ENCODE measurements at places on chromosomes 5 and 9.

- no peak for DNase-seq
These were observed 60.2 kb upstream of the SLC2A8 start for GRCh38 chr9:127336506-127337352.

DNA sequence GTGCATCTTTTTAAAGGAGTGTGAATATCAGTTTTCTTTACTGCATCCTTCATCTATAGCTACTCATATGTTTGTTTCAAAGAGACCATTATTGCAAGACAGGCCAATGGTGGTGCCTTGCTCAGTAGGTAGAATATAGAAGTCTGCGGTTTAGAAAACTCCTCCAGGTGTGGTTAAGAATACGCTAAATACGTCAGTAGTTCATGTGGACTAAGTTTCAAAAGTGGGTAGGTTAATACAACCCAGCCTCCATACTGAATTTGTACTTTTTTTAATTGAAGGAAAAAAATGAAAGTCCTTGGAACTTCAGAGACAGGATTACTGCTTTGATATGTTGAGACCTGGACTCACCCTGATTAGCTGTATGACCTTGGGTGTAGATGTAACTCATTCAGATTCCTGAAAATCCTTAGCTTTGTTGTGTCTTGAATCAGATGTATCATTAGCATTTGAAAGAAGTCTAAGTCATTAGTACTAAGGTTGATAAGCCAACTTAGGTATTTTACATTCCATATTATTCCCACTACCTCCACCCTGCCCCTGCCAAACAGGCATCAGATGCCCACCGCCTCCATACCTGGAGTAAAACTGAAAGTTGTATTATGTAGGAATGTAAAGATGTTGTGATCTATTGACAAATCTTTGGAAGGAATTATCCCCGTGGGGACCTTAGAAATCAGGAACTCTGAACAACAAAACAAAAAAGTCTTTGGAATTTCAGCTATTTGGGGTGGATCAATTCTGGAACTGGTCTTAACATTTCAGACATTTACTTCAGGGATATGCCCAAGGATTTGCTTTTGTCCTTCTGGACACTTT is 6.1 kb downstream of the BASP1 start:
- no peak for DNase-seq

- DNase-seq: peak; percentile 41
These were observed 557 bp downstream of the GNG10 start for GRCh38 chr9:111661802-111662521.

- no peak for DNase-seq
These were observed 131.8 kb upstream of the FBN2 start for GRCh38 chr5:128669803-128670202.

GRCh38 chr9:19451240-19452087 is 42.7 kb downstream of the ACER2 start:
- DNase-seq: no peak

DNA sequence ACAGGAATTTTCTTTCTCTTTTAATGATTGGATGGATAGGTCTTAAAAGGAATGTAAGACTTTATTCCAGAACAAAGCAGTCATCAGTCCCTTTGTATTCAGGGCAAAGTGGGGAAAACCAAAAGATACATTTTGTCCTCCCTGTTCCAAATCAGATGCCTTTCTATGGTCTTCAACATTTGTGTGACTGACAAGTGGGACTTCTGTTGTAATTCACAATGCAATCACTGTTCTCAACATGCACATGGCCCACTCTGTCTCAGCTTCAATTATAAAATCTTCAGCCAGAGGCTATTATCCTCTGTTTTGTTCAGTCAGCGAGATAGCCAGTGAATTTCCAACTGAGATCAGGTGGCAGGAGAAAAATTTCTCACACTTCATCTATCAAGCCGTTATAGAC is 95.5 kb upstream of the ERBIN start:
- DNase-seq: no peak

GRCh38 chr5:149423794-149424268 is 44.7 kb upstream of the IL17B start:
- no peak for DNase-seq

DNA sequence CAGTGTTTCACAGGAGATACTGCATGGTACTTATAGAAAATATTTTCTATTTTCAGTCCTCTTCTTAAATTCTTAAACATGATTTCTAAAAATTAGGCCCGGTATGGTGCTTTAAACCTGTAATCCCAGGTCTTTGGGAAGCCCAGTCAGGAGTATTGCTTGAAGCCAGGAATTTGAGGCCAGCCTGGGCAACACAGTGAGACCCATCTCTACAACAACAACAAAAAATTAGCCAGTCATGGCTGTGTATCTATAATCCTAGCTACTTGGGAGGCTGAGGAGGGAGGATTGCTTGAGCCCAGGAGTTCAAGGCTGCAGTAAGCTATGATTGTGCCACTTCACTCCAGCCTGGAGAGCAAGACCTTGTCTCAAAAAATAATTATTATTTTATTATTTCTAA is 23.3 kb downstream of the ELL2 start:
- DNase-seq: no peak

DNA sequence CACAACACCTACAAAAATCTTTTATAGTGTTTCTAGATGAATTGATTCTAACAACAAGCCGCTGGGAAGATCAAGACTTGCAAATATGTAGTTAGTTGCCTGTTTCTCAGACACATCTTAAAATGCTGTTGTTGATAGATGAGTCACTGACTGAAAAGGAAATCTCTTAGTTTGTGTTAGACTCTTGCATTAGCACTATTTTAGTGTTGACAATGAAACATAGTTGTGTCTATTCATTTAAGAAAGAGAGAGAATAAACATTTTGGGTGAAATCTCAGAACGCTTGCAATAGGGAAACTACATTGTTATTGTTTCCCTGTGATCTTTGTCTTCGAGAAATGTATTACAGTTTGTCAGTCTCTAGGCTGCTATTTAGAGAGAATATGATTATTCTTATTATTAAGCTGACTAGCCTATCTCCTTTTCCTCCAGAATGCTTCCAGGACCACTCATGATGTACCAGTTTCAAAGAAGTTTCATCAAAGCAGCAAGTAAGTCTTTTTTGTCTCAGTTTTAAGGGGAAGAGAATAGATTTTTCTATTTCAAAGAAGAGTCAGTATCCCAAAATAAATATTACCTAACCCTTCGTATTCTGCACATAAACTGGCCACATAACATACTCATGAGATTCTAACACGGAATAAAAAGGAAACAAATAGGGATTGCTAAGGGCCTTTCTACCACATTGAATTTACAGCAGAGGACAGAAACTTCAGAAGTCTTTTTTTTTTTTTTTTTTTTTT is 285.6 kb downstream of the ARHGAP26 start:
- no peak for DNase-seq

DNA sequence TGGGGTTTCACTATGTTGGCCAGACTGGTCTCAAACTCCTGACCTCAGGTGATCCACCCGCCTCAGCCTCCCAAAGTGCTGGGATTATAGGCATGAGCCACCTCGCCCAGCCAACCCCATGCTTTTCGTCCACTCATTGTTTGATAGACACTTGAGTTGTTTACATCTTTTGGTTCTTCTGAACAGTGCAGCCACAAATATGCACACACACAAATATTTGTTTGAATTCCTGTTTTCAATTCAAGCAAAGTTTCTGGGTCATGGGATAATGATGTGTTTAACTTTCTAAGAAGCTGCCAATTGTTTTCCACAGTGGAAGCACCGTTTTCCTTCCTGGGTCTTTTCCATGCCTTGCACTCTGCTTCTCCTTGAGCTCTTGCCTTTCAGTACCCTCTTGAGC is 6.8 kb upstream of the PAEP start:
- no peak for DNase-seq

DNA sequence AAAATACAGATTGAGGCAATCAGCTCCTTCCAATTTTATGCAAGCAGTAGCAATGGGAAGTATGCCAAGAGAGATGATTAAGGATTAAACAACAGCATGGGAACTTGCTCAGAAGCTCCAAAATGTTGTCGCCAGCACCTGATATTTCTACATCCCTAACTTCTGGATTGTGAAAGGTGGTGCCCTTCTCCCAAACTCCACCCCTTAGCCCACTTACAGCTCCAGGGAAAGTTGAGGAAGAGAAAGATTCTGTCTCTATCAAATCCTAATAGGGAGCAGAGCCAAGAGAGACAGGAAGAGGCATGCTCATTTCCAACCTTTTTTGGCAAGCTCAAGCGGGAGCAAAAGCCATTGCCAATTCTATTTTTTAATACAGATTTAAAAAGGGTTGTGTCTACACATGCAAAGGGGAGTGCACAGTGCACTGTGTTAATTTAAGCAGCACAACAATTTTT is 92.4 kb upstream of the NR3C1 start:
- DNase-seq: no peak

- no peak for DNase-seq
These were observed 62.1 kb upstream of the CTXN3 start for GRCh38 chr5:127586811-127587210.

DNA sequence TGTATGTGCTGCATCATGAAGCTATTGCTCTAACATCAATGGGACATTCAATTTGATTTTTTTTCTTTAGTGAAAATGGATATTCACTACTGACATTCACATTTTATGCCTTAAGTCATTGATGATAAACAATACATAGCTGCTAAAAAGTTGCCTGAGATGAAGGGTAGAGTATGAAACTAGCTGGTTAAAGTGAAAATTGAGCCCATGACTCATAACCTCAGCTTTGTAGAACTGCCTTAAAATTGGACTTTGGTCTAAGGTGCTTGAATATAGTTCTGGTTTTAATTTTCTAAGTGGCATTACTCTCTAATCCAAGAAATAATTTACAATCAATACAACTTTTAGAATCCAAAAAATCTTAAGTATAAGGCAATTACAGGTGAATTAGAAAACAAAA is 740.4 kb upstream of the RIOK2 start:
- DNase-seq: no peak

- no peak for DNase-seq
These were observed 428.2 kb downstream of the ANXA1 start for GRCh38 chr9:73579823-73580222.

DNA sequence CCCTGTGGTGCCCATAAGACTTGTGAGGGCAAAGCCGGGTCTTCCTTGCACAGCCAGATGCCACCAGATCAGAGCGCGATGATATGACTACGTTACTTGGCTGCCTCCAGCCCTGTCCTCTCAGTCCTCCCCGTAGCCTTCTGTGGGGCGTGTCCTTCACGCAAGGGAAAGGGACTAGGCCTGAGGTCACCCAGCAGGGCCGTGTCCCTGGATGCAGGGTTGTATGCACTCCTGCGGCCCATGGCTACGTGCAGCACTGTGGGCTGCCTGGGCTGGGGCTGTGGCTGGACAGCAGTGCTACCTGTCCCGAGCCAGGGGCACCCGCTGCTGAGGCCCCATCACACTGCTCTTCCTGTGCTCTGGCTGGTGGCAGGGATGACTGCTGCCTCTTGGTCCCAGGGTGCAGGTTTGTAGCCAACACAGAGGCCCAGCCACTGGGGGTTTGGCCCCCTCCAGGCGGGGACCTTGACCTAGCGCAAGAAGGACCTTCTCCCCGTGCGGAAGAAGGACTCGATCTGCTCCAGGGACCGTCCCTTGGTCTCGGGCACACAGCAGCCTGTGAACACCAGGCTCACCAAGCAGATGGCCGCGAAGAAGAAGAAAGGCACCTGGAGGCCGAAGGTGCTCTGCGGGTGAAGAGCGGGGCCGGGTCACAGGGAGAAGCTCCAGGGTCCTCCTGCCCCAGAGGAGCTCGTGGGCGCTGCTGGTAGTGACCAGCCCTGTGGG is 7.2 kb downstream of the SLC2A6 start:
- DNase-seq: no peak

- peak; percentile 37 for DNase-seq
These were observed 75.6 kb upstream of the PRSS3 start for GRCh38 chr9:33719581-33720374.

DNA sequence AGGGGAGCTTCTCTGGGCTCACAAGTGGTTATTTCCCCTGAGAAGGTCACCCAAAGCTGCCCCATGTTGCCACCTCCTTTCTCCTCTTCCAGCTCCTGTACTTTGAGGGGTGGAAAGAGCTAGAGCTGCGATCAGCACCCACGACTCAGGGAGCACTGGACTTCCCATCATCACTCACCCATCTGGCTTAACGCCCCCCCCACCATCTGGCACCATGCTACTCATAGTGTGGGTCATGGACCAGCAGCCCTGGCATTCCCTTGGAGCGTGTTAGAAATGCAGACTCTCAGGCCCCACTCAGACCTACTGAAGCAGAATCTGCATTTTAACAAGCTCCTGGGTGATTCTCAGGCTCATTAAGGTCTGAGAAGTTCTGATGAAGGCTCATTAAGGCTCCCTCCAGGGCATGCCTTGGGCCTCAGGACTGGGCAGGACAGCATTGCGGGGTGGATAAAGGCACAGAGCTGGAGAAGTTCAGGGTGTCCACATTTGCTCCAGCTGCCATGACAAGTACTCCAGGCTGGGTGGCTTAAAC is 67.3 kb downstream of the GALNT12 start:
- no peak for DNase-seq

GRCh38 chr5:39151745-39152144 is 67.6 kb downstream of the FYB1 start:
- DNase-seq: no peak

DNA sequence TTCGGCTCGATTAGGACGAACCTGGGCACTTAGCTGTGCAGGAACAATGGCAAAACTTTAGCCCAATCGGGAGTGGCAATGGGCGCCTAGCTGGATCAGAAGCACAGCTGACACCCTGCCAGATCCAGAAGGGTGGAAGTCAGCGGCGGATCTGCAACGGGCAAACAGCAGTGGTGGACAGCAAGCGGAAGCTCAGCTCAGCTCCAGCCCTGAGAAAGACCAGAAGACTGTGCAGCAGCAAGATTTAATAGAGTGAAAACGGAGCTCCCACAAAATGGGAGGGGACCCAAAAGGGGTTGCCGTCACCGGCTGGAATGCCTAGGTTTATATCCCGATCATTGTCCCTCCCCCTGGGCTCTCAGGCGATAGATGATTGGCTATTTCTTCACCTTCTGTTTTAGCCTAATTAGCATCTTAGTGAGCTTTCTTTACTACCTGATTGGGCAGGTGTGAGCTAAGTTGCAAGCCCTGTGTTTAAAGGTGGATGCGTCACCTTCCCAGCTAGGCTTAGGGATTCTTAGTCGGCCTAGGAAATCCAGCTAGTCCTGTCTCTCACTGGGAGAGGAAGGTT is 1237.9 kb downstream of the CDH12 start:
- DNase-seq: no peak

DNA sequence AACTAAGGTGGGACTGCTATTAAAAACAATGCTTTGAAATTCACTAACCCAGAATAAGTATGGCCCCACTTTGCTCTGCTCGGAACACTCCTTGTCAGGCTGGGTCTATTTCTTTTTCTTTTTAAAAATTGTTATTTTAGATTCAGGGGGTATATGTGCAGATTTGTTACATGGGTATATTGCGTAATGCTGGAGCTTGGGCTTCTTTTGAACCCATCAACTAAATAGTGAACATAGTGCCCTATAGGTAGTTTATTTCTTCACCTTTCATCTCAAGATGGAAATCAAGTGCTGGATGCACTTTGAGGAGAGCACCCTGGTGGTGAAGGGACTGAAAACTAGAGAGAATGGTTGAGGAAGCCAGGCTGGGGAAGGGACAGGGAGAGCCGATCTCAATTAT is 51.0 kb downstream of the GLRA1 start:
- no peak for DNase-seq

- DNase-seq: no peak
These were observed 544.3 kb upstream of the ARRDC3 start for GRCh38 chr5:91927439-91927838.
